ENCODE measurements at places on chromosomes 6 and 20.

DNA sequence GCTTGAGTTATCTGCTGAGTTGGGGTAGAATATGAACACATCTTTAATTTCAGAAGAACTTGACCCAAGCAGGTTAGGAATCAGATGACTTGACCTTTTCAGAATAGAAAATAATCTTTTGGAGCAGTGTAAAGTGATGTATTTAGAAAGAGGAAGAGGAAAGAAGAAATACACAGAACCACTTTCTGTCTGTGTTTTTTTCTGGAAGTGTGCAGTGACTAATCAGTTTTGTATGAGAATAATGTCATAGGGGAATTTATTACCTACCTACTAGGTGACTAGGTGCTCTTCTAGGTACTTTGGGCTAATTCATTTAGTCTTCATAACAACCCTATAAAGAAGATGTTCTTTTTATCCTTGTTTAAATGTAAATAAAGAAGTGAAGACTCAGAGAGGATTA lies 3.0 kb downstream of the PPP1R14C start:
- no peak for DNase-seq

DNA sequence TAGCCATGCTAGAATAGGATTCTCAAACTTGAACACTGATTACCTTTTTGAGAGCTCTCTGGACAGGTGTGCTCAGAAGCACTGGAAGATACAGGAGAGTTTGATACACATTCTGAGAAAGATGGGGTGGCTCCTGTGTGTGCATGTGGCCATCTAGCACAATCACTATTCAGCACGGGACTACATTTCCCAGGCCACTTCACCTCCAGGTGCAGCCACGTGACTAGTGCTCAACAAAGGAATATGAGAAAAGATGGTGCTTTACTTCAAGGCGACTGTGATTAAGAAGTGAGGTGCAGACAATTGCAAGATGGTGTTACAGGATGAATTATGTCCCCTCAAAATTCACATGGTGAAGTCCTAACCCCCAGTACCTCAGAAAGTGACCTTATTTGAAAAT lies 103.8 kb downstream of the BACH2 start:
- no peak for DNase-seq

DNA sequence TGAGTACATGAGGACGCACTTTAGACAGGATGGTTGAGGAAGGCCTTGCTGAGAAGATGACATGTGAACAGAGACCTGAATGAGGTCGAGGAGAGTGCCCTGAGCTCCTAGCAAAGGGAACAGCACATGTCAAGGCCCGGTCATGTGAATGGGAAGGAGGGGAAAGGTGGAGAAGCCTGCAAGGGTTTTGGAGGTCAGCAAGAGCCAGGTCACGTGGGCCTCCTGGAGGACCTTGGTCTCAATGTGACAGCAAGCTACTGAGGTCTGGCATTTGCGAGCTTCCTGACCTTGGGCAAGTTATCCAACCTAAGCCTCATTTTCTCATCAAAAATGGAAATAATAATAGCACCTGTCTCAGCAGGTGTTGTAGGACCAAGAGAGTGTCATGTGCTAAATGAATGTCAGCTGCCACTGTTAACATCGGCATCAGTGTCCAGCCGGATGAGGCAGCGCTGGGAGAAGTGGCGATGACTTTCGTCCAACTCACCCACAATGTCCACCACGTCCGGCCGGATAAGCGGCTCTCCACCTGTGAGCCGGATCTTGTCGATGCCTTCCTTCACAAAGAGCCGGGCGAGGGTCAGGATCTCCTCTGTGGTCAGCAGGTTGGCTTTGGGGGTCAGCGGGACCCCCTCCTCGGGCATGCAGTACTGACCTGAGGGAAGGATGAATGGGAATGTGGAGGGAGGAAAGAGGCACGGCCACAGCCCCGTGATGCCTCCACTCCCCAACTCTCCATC lies 8.9 kb downstream of the MOCS1 start:
- no peak for DNase-seq

GRCh38 chr6:40210628-40211056 lies 276.4 kb upstream of the MOCS1 start:
- DNase-seq: no peak

- DNase-seq: no peak
Observed at GRCh38 chr6:56366141-56366852, 118.9 kb upstream of the COL21A1 start.

- no peak for DNase-seq
Observed at GRCh38 chr20:47237715-47238114, 118.8 kb downstream of the ZMYND8 start.

DNA sequence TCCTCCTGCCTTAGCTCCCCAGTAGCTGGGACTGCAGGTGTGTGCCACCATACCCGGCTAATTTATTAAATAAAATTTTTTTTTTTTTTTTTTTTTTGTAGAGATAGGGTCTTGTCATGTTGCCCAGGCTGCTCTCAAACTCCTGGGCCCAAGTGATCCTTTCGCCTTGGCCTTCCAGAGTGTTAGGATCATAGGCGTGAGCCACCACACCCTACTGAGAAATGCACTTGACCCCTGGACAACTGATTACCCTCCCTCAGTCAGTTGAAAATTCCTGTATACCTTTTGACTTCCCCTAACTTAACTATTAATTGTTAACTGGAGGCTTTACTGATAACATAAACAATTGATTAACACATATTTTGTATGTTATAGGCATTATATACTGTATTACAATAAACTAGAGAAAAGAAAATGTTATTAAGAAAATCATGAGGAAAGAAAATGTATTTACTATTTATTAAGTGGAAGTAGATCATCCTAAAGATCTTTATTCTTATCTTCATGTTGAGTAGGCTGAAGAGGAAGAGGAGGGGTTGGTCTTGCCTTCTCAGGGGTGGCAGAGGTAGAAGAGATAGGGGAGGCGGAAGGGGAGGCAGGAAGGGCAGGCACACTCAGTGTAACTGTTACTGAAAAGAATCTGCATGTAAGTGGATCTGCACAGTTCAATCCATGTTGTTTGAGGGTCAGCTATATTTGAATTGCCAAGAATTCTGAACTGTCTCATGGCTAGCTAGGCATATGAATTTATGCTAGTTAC lies 104.3 kb downstream of the FARS2 start:
- DNase-seq: no peak

DNA sequence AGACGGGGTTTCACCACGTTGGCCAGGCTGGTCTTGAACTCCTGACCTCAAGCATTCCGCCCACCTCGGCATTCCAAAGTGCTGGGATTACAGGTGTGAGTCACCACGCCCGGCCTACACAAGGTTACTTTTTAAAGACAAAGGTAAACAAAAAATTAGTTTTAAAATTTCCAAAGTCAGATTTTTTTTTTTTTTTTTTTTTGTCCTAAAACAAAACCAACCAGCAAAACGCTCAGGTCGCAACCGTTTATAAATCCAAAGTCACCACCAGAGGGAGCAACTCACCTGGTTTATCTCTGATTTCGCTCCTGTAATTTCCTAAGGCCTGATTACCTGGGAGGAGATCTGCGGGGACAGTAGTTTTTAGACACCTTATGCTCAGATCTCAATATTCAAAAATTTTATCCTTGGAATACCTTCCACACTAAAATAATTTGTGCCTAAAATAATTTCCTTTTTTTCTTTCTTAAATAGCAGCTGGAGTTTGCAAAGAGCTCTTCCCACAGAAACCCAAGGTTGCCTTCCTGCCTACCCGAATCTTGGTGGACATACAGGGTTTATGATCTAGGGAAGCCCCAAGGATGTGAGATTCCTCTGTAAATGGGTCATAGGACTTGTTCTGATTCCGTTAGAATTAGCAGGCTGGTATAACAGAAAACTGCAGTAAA lies 19.8 kb upstream of the TREM1 start:
- peak; percentile 5 for DNase-seq

GRCh38 chr20:8545212-8545611 lies 413.1 kb downstream of the PLCB1 start:
- DNase-seq: peak; percentile 5

DNA sequence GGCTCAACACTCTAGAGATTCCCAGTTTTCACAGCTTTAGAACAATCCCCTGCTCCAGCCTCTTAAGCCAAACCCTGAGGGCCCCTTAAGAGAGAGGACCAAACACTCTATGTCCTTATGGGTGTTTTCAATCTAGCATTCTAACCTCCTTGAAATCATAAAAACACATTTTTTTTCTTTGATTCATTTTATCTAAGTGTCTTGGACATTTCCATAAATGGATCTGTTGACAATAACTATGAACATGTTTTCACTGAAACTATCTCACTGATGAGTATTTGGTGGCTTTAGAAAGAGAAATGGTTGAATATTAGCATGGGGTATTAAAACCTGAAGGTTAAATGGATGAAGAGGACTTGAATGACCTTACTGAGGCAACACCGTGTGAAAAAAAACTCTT lies 27.6 kb upstream of the PDE7B start:
- DNase-seq: no peak

DNA sequence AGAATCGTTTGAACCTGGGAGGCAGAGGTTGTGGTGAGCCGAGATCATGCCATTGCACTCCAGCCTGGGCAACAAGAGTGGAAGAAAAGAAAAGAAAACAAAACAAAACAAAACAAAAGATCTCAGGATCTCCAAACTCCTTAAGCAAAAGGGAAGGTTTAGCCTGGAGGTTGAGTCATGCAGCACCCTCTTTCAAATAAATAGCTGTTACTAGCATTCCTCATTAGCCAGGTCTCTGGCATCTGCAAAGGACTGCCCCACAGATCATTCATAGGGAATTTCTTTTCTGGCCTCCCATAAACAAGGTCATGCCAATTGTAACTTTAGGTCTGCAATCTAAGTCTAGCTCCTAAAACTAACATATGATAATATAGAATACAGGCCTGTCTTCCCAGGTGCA lies 37.2 kb downstream of the EDN1 start:
- DNase-seq: no peak

- DNase-seq: no peak
Observed at GRCh38 chr6:83960664-83961063, 72.9 kb upstream of the MRAP2 start.

- no peak for DNase-seq
Observed at GRCh38 chr6:1645466-1646185, 35.9 kb downstream of the FOXC1 start.

Measured in AG09319 (cell line).